ENCODE measurements at places on chromosomes 16 and 17. TPM values are rescaled to one million over a fixed set of nuclear protein-coding genes. Genes with fewer than 3 reads are reported as not detected.

Gene IGFALS
- 0.10 TPM for total RNA-seq

Gene FOXL1
- 9.3 TPM for total RNA-seq

Gene CDR2L
- total RNA-seq, result 32.0 TPM

Gene GAS2L2
- not detected for total RNA-seq

Gene SPATA22
- total RNA-seq, result not detected

Gene TGFB1I1
- 32.5 TPM for total RNA-seq

Gene PRCD
- total RNA-seq, result 0.54 TPM

Gene RNF157
- 4.0 TPM for total RNA-seq

Gene SYT17
- total RNA-seq, result 5.4 TPM

Gene PRSS53
- total RNA-seq, result 3.4 TPM

Gene FTSJ3
- total RNA-seq, result 41.3 TPM

Gene RNF112
- total RNA-seq, result 0.10 TPM

Gene TUBD1
- total RNA-seq, result 12.5 TPM

DNA sequence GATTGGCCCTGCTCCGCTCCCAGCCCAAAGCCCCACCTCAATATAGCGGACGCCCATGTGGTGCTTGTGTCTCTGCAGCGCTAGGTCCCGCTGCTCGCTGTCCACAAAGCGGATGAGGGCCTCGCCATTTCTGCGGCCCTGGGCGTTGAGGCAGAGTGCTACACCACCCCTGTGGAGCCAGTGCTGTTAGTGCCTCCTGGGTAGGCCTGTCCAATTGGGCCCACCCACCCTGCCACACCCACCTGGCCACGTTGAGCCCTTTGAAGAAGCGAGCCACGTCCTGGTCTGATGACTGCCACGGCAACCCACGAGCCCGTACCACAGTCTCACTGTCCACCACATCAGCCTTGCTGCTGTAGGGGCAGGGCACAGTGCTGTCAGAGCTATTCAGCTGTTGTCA is 3.6 kb downstream of the ESRP2 start:
- DNase-seq, result no peak

GRCh38 chr17:40678902-40679522 is 14.0 kb upstream of the KRT222 start:
- DNase-seq, result no peak

DNA sequence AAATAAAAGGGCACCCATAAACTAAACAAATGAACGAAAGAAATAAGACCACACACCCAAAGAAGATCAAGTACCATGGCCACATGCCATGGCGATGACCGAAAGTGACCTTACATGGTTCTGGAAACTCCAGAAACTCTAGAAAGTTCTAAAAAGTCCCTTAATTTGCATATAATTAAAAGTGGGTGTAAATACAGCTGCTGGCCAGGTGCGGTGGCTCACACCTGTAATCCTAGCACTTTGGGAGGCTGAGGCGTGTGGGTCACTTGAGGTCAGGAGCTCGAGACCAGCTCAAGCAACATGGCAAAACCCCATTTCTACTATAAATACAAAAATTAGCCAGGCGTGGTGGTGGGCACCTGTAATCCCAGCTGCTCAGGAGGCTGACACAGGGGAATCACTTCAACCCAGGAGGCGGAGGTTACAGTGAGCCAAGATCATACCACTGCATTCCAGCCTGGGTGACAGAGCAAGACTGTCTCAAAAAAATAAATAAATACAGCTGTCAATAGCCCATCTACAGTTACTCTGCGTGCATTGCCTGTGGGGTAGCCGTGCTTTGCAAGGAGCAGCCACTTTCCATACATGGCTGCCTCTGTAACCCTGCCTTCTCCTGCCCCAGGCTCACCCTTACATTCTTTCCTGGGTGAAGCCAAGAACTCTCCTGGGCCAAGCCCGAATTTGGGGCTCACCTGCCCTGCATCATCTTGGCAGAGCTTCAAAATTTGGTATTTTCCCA is 7.2 kb upstream of the ZNF778 start:
- no peak for DNase-seq

- DNase-seq, result no peak
These were observed 19.1 kb upstream of the NTN1 start for GRCh38 chr17:9002227-9002605.

GRCh38 chr17:1007310-1008007 is 10.5 kb downstream of the TIMM22 start:
- DNase-seq, result no peak

DNA sequence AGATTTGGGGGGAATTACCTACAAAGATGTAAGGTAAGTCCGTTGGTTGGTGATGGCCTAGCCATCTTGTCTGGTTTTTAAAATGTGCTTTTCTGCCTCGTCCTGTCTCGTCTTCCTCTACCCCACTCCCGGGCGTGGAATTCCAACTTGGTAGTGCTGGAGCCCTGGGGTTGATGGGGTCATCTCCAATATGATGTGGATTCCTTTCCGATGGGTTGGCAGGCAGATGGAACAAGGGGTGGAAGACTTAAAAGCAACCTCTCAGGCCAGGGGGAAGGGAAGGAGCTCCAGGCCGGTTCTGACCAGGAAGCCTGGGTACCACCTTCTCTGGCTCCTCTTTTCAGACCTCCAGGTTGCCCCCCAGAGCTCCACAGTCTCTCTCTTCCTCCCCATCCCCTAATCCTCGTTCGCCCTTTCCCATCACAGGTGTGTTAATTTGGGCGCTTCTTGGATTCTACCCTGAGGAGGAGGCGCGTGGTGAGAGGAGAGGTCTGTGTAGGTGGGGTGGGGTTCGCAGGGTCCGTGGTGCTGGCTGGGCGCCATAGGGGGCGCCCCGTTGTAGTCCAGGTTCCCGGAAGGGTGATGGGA is 5.1 kb upstream of the HOXB2 start:
- no peak for DNase-seq

DNA sequence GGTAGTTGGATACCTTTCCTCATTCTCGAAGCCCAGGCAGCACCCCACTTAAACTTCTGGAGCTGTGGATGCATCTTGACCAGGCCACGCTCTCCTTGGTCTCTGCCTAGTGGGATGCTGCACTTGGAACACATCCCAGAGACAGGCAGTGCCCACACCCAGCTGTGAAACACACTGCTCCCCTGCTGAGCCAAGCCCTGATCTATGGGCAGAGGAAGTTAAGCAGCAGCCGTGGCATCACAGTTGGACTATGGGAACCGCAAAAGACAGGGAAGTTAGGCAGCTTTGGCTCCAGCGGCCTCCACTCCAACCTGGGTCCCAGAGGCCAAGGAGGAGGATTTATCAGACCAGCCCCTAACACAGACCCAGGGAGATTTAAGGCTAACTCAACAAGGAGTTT is 284.8 kb upstream of the CCL2 start:
- DNase-seq, result no peak

DNA sequence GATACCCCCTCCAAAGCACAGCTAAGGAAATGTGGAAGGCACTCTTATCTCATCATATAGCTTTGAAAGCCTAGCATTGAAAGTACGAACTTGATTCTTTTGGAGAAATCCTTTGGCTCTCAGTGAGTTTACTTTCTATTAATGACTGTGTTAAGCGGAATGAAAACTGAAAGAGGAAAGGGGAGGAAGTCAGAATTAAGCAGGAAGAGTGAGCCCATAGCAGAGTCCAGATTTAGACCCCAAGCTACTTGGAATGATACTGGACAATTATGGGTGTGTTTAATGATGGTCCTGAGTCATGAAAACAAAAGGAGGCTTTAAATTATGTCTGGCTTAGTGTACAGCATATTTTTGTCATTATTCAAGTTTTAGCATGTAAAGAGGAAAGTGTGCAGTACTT is 42.2 kb downstream of the TENT4B start:
- no peak for DNase-seq

- DNase-seq, result no peak
These were observed 10.7 kb upstream of the ATP2A3 start for GRCh38 chr17:3974980-3975379.

DNA sequence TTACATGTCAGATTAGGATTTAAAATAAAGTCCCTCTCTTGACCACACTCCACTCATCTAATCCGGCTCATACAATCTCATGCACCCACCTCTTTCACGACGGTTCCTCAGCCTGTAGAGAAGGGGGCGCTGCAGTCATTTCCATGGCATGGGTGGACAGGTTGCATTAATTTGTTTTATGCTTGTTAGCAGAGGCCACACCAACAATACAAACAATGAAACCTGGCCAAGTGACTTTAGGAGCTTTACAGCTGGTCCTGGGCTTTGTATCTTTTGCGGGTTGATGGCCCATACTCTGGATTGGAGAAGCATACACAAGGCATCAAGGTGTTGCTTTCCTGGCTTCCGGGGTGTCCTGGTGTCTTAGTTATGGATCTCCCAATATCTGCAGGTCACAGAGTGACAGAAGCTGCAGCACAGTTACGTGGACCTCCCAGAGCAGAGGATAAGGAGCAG is 9.7 kb upstream of the SNF8 start:
- no peak for DNase-seq

- no peak for DNase-seq
These were observed 25.9 kb downstream of the PIPOX start for GRCh38 chr17:29068818-29069217.

- DNase-seq, result no peak
These were observed 79.1 kb downstream of the NXN start for GRCh38 chr17:900336-900934.

- no peak for DNase-seq
These were observed 127.0 kb downstream of the XYLT1 start for GRCh38 chr16:17343728-17344127.

DNA sequence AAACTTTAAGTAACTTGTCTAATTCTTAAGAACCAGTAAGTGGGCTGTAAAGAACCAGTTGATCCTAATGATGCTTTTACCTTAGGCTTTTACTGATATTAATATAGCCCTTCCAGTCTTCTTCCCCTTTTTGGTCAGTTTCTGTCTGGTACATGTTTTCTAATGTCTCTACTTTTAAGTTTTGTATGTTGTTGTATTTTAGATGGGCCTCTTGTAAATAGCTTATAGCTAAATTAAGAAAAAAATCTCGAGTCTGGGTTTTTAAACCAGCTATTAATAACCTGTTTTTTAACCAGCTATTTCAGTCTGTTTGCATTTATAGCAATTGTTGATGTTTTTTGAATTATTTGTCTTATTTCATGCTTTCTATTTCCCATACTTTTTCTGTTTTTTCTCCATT is 79.0 kb downstream of the PITPNC1 start:
- no peak for DNase-seq

DNA sequence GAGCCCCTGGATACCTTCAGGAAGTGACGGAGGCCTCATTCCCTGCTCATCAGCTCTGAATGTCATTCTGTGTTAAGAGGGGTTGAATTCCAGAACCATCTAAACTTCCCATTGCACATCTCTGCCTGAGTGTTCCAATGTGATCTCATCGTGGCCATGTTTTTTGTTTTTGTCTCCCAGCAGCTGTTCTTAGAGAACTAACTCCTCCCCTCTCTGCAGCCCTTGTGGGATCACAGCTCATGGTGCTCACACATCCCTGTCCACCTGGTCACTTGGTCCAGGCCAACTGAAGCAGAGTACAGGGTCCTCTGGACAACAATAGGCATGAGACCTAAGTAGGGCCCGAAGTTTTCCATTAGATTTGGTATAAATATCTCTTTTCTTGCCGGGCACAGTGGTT is 6.0 kb upstream of the SYT17 start:
- DNase-seq, result no peak

DNA sequence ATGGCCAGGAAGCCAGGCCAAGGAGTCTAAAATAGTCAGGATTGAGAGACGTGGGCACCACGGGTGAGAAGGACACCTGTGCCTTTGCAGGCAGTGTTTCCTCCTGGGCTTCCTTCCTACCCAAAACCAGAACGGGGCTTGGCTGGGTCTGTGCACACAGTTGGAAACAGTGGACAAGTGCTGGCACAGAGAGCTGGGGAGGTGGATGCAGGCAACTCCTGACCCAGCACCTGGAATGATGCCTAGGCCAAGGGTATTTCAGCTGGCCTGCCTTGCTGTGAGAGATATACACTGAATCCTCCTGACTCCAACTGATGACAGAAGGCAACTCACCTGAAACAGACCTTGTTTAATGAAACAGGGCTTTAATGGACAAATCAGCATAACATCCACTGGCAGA is 186.2 kb downstream of the SLC39A11 start:
- DNase-seq, result no peak

DNA sequence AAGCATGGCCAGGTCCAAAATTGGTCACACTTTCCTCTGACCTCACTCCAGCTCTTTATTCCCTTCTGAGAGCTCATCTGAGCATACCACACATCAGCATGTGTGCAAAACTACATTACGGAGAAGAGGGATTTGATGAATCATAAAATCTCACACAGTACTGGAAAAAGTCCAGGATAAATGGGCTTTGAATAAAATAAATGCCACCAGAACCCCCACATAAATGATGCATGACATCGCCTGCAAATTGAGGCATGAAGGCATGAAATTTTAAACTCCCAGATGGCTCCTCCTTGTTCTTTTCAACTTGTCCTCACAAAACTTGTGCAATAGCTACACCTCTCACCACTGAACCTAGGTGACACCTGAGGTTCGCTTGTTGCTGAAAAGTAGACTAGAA is 439.5 kb downstream of the CA10 start:
- DNase-seq, result no peak

- no peak for DNase-seq
These were observed 6.2 kb downstream of the C1QL1 start for GRCh38 chr17:44961921-44962350.
